Neural cell (in vitro differentiated cells): ENCODE measurements at places on chromosomes 7 and 10. TPM values are rescaled to one million over a fixed set of nuclear protein-coding genes. Genes with fewer than 3 reads are reported as not detected.

The GHRHR gene
- not detected in 2 replicates for polyA plus RNA-seq

The HYAL4 gene
- 0.64 TPM in 1 of 2 replicates, not detected in the other for polyA plus RNA-seq

The CHAT gene
- not detected in 2 replicates for polyA plus RNA-seq

The MRC1 gene
- 0.12 TPM in 1 of 2 replicates, not detected in the other for polyA plus RNA-seq

The TRIM74 gene
- polyA plus RNA-seq = 1.7 and 2.1 TPM in 2 replicates

The GARIN1A gene
- 1.7 and 2.8 TPM in 2 replicates for polyA plus RNA-seq

The NPC1L1 gene
- 0.20 TPM in 1 of 2 replicates, not detected in the other for polyA plus RNA-seq

The TYW1B gene
- polyA plus RNA-seq = 0.97 and 1.5 TPM in 2 replicates

The GALNT17 gene
- 15.7 and 17.6 TPM in 2 replicates for polyA plus RNA-seq

The ASB10 gene
- polyA plus RNA-seq = not detected in 2 replicates

The KIF11 gene
- polyA plus RNA-seq = 0.32 and 0.47 TPM in 2 replicates

The CYP3A5 gene
- polyA plus RNA-seq = not detected in 2 replicates

The ASZ1 gene
- polyA plus RNA-seq = not detected in 2 replicates

The STAM gene
- polyA plus RNA-seq = 32.4 and 33.0 TPM in 2 replicates

The HDAC9 gene
- 15.9 and 16.6 TPM in 2 replicates for polyA plus RNA-seq

The NODAL gene
- polyA plus RNA-seq = 0.46 TPM in 1 of 2 replicates, not detected in the other

The KAZALD1 gene
- 1.2 and 1.6 TPM in 2 replicates for polyA plus RNA-seq

The AKR1D1 gene
- not detected in 2 replicates for polyA plus RNA-seq

The ELFN1 gene
- polyA plus RNA-seq = 11.8 and 13.9 TPM in 2 replicates

The CNTNAP2 gene
- 275 and 276 TPM in 2 replicates for polyA plus RNA-seq
